ENCODE measurements at places on chromosomes 4 and X.

- DNase-seq, result no peak
Measured at GRCh38 chr4:82508011-82508410, 53.8 kb downstream of the TMEM150C start.

- DNase-seq, result no peak
Measured at GRCh38 chr4:108840426-108840975, 77.6 kb upstream of the ETNPPL start.

DNA sequence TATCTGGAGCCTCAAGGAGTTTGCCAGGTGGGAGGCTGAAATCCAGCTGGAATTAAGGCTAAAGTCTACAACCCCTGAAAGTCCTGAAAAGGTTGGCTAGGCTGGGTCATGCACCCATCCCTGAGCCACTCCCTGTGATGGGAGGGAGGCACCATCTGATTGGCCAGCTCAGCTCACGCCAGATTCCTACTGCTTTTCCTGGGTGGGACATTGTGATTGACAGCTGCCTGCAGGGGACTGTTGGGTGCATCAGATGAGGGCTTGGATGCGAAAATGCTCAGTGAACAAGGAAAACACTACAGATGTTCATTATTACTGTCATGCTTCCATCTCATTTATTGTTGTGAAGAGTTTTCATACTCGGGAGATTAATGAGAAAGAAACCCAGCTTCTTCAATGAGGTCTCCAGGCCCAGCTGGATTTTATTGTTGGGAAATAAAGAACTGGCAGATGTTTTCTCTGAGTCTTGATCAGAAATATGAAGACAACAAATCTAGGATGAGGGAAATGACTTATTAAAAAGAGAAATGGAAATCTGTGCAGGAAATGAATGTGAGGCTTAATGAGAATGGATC, 185.9 kb downstream of the STK32B start:
- DNase-seq, result no peak

DNA sequence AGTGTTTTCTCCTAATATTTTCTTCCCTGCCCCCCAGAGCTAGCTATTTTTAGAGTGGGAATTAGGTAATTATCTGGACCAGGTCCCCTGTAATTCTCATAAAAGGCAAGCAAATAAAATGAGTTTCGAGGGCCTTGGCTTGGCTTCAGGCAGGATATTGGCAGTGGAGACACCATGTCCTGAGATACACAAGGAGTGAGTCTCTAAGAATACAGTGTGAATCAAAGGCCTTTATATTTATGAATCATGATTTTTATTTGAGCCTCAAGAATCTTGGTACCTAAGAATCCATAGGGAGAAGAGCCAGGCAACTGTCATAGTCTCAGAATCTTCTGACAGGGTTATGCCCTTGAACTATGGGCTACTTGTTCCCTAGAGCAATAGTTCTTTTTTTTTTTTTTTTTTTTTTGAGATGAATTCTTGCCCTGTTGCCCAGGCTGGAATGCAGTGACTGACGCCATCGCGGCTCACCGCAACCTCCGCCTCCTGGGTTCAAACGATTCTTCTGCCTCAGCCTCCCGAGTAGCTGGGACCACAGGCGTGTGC, 205.4 kb downstream of the LDB2 start:
- DNase-seq, result no peak

- no peak for DNase-seq
Measured at GRCh38 chrX:10578527-10578926, 41.9 kb downstream of the MID1 start.

GRCh38 chr4:123832173-123833026, 435.8 kb downstream of the SPRY1 start:
- peak; percentile 66 for DNase-seq

GRCh38 chr4:180999217-180999616, 1244.0 kb upstream of the TENM3 start:
- no peak for DNase-seq

DNA sequence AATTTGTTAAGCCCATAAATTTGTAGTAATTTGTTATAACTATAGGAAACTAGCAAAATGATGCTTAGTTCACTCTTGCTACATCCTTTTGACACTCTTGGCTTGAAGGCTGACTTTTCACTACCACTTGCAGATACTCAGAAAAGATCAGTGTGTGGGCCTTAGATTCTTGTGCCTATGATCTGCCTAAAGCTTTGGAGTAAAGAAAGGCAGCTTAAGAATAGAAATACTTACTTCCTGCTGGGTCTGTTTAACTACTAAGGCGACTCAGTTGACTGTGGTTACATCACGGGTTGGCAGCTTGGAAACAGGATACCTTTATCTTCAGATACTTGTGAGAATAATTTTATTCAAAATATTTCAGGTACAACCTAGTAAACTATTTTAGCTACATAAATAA, 201.4 kb upstream of the FMR1 start:
- no peak for DNase-seq

DNA sequence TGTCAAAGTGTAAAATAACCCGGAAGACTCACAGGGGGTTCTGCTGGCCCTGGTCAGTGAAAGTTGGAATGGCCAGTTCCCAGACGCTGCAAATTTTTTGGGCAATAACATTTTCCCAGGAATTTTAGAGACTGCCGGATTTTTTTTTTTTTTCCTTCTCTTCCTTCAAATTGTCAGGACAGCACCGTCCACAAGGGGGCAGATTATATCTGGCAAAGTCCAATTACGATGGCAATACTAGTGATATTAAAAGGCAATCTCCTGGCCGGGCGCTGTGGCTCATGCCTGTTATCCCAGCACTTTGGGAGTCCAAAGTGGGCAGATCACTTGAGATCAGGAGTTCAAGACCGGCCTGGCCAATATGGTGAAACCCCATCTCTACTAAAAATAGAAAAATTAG, 20.5 kb downstream of the SLC25A5 start:
- DNase-seq, result no peak

- no peak for DNase-seq
Measured at GRCh38 chrX:79412972-79413371, 45.8 kb upstream of the ITM2A start.

DNA sequence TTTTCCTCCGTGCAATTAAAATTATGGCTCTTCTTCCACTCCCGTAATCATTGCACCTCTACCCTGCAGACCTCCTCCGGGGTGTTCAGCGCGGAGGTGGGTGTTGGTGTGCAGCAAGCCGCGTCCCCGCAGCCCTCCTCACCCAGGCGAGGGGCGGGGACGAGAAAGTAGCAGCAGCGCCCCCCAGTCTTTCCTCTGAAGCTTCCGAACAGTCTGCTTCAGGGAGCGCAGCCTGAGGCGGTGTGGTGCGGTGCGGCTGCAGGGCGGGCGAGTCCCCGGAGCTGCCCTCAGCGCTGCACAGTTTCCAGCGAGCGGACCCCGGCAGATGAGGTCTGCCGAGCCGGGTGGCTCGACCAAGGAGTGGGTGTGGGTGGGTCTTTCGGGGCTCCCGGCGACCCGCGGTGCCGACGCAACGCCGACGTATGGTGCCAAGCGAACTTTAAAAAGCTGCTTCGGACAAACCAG, at the start of gene FRAS1:
TSS of gene FRAS1 (plus strand) at position 189 of the 465 bp plus-strand sequence. CDS start 687 bp downstream, outside the sequence.
- peak; percentile 42 for DNase-seq

DNA sequence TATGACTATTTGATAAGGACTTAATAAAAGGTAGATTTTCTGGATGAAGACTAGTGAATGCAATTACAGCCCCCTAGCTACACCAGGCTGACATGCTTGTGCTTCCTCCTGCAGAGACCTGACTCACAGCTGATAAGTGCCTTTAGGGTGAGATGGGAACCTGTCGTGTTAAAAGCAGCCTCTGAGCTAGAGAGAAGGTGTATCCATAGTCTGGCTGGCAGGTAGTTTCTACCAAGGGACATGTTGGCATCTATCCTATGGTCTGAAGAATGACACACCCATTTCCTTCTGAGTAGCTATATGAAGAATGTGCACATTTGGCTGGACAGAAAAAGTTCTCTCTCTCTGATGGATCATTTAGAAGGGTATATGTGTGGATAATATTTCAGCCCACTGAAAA, 64.1 kb downstream of the PARM1 start:
- no peak for DNase-seq

GRCh38 chr4:30716681-30717207, 3.4 kb upstream of the PCDH7 start:
- no peak for DNase-seq

DNA sequence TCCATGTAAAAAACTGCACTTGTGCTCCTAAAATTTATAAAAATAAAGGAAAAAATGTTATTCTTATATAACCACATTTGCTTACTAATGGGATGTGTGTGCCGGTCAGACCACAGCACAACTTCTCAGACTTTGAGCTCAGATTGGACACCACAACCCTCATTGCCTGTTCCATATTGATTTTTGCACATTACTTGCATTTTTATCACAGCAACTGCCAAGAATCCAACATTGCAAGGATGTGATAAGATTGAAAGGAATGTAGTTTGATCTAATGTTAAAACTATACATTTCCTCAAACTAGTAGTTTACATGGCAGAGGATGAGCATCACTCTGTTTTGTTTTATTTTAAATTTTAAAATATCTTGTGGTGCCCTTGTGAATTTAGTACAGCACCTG, 227.8 kb downstream of the KDR start:
- DNase-seq, result no peak

DNA sequence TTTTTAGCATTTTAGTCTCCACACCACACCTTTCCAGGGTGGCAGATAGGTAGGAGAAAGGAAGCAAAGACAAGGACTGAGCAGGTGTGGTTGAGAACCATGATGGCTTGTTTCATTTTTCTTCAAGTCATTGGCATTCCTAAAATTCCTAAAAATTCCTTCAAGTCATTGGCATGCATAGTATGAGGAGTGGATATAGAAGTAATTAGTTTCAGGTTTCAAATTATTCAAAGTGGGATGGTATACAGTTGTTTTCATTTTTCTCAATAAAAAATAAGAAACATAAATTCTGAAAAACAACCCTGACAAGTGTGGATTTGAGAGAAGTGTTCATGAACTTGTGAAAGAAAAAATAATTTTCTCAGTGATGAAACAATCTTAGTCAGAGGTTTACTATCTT, 22.3 kb upstream of the HERC3 start:
- DNase-seq, result no peak

Data from Right ventricle myocardium superior (tissue), 1 donor.